ENCODE measurements at places on chromosomes 7 and 10.

- DNase-seq = no peak
Observed at GRCh38 chr10:7488418-7488829, 77.6 kb upstream of the SFMBT2 start.

DNA sequence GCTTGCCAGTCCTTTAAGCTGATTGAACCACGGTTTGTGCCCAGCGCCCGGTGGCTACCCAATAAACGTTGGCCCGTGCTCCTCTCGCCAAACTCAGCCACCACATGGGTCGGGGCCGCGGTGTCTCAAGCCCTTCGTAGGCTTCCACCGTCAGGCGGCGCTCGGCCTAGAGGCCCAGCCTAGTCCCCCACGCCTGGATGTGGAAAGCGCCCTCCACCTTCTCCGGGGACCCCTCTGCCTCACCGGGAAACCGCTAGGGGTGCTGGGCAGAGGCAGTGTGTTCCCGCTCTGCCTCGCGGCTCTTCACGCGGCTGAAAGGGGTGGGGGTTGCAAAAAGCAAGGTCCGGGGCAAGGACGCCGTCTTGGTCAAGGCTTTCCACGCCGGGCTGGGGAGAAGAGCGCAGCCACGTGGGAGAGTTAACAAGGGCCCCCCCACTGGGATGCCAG is 29.8 kb downstream of the LEP start:
- no peak for DNase-seq

- DNase-seq = no peak
Observed at GRCh38 chr10:131391936-131392335, 80.4 kb upstream of the TCERG1L start.

- no peak for DNase-seq
Observed at GRCh38 chr10:117718986-117719920, 176.7 kb downstream of the EMX2 start.

GRCh38 chr7:11343136-11343535 is 369.5 kb downstream of the PHF14 start:
- no peak for DNase-seq

DNA sequence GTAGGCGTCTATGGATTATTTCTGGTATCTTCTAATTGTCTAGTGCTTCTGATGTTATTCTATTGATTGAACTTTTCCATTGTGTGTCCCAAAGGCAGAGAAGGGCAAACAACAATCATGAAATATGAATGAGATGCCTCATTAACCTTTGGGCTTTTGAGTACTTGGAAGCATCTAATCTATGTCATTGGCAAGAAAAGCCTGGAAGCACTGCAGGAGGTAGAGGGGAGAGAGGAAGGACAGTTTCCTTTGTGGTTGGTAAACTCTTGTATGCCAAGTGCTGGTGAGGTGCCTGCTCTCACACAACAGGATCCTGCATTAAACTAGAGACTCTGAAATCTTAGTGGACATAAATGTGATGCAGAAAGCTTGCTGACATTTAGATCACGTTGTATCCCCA is 155.2 kb upstream of the TPK1 start:
- no peak for DNase-seq

- DNase-seq = no peak
Observed at GRCh38 chr7:151425670-151426440, 14.1 kb downstream of the CRYGN start.

GRCh38 chr7:710161-710560 is 16.3 kb upstream of the DNAAF5 start:
- no peak for DNase-seq

DNA sequence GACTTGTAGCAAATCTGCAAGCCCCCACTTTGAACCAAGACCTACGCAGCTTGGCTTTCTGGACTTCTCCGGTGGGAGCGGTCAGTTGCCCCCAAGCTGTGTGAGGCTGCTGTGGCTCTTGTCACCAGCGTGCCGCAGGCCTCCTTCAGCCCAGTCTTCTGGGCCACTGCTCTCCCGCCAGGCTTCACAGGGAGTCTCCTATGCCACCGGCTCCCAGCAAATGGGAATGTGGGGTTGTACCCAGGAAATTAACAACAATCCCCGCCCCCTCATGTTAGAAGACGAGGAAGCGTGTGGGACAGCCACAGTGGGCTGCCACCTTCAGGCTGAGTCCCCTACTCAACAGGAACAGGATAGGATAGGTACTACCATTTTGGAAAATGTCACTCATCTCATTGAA is 4.2 kb downstream of the WDR86 start:
- DNase-seq = no peak

DNA sequence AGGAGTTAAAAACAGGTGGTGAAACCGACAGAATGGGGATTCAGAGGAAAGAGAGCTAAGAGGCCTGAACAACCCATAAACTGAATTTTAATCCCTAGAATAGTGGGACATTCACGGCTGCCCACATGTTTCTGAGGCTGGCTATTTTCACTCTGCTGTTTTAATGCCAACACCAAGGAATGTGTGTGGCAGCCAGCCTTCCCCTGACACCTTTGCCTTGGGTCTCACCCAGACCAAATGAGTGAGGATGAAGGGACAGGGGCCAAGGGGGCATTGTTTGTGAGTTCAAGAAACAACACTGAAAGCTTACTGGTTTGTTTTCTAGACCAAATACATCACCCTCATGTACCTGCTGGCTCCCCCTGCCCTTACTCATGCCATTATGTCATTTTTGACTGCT is 164.3 kb downstream of the JAZF1 start:
- DNase-seq = no peak

DNA sequence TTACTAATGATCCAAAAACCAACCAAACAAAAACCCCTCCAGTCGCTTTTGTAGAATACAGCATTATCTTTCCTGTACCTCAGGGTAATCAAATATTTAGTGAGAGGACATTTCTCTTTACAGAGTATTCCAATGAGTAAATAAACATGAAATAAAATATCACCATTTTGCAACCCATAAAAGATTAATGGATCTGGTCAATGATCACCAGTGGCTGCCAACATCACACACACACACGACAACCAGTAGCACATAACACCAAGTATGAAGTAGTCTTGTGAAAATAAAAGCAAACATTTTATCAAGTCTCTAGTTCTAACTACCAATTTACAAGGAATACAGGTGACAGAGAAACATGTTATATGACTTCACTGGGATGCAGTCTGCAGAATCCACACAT is 188.6 kb upstream of the IMMP2L start:
- no peak for DNase-seq

- DNase-seq = peak; percentile 51
Observed at GRCh38 chr7:44147026-44147991, 6.2 kb upstream of the MYL7 start.

GRCh38 chr10:72524489-72524888 is 101.4 kb downstream of the MICU1 start:
- no peak for DNase-seq

GRCh38 chr10:71404503-71405295 is 8.0 kb downstream of the CDH23 start:
- DNase-seq = no peak

GRCh38 chr7:151245360-151246101 is 3.0 kb downstream of the SMARCD3 start:
- peak; percentile 40 for DNase-seq

DNA sequence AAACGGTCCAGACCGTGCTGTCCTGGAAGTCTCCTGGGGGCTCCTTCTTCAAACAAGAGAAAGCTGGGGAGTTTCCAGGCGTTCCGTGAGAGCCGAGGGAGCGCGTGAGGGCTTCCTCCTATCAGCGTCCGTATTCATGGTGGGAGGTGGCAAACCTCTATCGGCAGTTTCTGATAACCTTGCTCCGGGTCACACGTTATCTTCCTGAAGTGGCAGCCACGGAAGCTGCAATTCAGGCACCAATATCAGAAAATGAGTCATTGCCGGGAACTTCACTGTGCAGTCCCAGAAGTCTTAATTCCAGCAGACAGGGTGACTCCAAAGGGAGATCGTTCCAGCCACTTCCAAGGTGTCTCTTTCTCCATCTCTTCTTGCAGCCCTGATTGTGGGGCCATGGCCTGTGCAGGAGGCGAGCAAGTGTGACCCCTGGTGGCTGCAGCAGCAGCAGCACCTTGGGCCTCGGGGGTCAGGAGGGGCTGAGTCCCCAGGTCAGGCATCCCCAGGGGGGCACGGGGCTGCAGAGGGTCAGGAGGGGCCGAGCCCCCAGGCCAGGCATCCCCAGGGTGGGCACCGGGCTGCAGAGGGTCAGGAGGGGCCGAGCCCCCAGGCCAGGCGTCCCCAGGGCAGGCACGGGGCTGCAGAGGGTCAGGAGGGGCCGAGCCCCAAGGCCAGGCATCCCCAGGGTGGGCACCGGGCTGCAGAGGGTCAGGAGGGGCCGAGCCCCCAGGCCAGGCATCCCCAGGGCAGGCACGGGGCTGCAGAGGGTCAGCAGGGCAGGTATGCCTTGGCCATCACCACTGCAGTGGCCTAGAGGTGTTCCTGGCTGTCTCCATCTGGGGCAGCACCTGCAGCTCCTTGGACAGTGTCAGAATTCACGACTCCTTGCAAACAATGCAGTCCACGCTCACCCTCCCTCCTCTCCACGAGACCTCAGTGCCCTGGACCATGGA is 538.7 kb downstream of the DNAJB6 start:
- DNase-seq = no peak

GRCh38 chr10:25492680-25493079 is 317.9 kb downstream of the GPR158 start:
- no peak for DNase-seq

DNA sequence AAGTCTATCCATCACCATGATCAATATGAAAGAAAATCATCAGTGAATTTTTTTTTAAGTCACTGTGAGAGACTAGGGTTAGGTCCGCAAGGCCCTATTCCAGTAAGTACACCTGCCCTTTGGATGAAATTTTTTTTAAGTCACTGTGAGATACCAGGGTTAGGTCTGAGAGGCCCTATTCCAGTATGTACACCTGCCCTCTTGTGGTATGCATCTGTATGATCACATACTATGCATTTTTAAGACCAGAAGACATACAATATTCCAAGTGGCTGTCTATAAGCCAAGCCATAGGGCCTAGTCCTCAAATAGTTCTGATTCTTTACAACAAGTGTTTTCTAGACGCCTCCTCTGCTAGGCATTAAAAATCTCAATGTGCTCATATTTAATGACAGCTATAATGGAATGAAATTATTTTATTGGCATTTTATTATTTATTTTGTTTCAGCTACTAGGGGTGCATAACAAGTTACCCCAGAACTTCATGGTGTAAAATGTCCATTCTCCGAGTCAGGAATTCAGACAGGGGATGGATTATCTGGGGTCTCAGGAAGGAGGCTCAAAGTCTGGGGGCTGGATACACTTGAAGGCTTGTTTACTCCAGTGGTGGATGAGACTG is 53.1 kb downstream of the TEX36 start:
- DNase-seq = no peak

GRCh38 chr10:129033790-129034272 is 433.2 kb upstream of the MGMT start:
- DNase-seq = no peak

GRCh38 chr10:91410638-91411371 is 661 bp downstream of the HECTD2 start:
- peak; percentile 27 for DNase-seq

DNA sequence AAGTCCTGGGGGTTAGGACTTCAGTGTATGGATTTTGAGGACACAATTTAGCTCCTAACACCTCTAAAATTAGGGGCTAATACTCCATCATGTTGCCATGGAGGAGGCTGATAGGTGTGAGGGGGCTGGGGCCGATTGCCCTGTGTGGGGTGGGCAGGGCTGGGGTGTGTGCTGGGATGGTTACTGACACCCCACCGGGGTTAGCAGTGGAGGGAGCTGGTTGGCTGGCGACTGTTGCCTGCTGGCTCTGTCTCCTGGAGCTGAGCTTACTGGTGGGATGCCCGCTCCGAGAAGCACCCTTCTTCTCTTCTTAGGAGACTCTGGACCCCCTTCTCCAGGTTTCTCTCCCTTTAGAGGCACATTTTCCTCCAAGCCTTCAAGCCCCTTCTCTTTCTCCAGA is 22.2 kb upstream of the SH2D4B start:
- no peak for DNase-seq

DNA sequence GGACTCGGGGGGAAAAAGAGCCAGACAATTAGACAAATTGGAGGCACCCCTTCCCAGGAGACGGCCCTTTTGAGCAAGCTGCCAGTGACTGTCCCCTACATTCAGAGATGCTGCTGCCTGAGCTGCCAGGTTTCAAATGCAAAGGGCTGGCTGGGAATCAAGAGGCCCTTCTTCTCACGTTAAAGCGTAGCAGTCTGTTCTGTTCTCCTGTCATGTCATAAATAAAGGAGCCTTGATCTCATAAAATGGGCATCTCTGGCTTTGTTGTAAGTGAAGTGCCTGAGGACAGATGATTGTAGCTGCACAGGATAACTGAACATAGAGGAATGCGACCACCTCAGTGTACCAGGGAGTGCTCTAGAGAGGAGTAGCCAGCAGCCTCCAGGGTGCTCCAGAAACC is 917.9 kb downstream of the GRID1 start:
- DNase-seq = no peak

GRCh38 chr7:141704112-141704511 is 2.1 kb upstream of the DENND11 start:
- DNase-seq = no peak

DNA sequence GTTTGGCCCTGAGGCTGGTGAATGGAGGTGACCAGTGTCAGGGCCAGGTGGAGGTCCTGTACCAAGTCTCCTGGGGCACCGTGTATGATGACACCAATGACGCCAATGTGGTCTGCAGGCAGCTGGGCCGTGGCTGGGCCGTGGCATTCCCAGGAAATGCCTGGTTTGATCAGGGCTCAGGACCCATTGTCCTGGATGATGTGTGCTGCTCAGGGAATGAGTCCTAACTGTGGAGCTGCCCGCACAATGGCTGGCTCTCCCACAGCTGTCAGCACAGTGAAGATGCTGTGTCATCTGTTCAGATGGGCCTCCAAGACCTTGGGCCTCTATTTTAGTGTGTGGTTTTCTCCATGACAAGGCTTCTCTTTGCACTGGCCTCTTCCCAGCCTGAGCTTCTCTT is 64.0 kb downstream of the DMBT1 start:
- DNase-seq = no peak

GRCh38 chr7:89738549-89738948 is 415.7 kb upstream of the STEAP1 start:
- DNase-seq = no peak

- no peak for DNase-seq
Observed at GRCh38 chr10:2543142-2543886, 524.0 kb upstream of the PFKP start.

DNA sequence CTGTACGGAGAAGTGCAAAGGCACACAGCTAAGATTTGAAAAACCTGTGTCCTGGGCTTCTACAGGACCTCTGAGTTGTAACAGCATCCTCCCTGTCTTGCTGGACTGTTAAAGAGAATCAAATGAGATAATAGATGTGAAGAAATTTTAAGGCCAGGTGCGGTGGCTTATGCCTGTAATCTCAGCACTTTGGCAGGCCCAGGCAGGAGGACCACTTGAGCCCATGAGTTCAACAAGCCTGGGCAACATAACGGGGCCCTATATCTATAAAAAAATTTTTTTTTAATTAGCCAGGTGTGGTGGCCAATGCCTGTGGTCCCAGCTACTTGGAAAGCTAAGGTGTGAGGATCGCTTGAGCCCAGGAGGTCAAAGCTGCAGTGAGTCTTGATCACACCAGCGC is 2.9 kb upstream of the ARHGAP21 start:
- DNase-seq = no peak

- no peak for DNase-seq
Observed at GRCh38 chr10:13839430-13839990, 252.7 kb downstream of the PRPF18 start.

- DNase-seq = no peak
Observed at GRCh38 chr7:17846935-17847334, 93.4 kb downstream of the SNX13 start.
